Umbilical cord (tissue), 2 donors: ENCODE measurements at places on chromosomes 12 and 14.

DNA sequence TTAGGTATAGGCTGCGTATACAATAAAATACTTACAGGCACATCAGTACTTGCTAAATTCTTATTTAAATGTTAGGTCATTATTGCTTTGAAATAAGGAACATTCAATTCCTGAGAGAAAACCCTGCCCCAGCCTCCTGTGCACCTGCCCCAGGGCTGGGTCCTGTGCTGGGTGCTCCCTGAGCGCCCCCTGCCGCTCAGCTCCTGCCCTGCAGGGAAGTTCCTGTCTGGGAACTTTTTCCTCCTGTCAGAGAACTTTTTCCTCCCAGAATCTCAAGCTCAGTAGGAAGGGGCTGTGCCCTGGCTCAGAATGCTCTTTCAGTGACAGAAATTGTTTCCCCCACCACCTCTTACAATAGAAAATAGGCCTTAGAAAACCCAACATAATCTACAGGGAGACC, 751.1 kb downstream of the TMEM121 start:
- no peak for DNase-seq

GRCh38 chr14:76921088-76921399, 94.8 kb downstream of the LRRC74A start:
- DNase-seq = no peak

DNA sequence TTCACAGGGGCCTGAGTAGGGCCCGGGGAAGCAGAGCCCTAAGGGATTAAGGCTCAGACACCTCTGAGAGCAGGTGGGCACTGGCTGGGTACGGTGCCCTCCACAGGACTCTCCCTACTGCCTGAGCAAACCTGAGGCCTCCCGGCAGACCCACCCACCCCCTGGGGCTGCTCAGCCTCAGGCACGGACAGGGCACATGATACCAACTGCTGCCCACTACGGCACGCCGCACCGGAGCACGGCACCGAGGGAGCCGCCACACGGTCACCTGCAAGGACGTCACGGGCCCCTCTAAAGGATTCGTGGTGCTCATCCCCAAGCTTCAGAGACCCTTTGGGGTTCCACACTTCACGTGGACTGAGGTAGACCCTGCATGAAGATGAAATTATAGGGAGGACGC, 7.1 kb downstream of the LTBR start:
- no peak for DNase-seq

DNA sequence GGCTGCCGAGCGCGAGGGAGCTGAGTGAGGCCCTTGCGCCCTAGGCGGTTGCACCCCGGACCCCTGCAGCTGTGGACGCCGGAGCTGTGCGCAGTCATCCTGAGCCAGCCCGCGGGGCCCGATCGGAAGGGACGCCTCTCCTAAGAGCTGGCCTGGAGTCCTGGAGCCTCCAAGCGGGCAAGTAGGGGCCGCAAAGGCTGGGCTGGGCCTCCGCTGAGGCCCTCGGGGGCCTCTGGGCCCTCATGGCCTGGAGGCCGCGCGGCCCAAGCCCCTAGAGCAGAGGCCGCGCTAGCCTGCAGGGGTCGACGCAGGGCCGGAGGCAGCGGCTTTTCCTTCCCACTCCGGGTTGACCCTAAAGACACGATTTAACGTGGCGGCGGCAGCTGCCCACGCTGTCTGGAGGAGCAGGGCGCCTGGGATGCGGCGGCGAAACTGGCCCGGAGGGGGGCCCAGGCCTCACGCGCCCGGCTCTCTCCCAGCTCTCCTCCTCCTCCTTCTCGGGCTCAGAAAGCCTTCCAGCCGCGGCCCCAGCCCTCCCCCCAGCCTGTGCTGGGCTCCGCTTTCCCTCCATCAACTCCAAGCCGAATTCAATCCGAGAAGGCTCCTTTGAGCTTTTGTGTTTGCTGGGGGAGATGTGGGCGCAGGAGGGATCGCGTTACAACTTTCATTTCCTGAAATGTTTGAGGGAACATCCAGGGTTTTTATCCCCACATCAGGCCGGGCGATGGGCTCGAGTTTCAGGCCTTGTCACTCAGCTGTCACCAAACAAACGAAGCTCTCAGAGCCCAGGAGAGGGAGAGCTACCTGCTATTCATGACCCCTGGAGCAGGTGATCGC, 11.6 kb downstream of the SIX1 start:
- DNase-seq = no peak

DNA sequence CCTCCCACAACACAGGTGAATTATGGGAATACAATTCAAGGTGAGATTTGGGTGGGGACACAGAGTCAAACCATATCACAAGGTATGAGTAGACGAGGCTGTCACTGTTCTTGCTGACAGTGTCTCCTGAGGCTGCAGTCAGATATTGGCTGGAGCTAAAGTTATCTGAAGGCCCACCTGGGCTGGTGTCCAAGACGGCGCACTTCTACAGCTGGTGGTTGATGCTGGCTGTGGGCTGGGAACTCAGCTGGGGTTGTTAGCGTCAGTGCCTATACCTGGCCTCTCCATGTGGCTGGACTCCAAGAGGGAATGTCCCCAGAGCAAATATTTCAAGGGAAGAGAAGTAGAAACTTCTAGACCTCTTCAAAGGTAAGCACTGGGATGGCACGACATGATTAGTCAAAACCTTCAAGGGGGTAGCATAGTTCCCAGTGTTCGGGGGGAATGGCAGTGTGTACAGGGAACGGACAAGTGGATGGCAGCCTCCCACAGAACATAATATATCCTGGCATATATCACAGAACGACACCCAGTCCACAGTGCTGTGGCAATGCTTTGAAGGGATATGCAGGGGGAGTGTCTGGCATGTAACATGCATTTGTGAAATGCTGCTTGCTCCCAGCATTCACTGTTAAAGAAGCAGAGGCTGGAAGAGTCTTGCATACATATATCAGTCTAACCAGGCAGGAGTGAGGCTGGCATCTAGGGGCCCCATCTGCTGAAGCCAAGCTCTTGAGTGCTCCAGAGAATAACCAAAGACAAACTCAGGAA, 126.7 kb upstream of the RFLNA start:
- DNase-seq = no peak

GRCh38 chr14:89708982-89709625, 245.4 kb downstream of the EFCAB11 start:
- DNase-seq = no peak

DNA sequence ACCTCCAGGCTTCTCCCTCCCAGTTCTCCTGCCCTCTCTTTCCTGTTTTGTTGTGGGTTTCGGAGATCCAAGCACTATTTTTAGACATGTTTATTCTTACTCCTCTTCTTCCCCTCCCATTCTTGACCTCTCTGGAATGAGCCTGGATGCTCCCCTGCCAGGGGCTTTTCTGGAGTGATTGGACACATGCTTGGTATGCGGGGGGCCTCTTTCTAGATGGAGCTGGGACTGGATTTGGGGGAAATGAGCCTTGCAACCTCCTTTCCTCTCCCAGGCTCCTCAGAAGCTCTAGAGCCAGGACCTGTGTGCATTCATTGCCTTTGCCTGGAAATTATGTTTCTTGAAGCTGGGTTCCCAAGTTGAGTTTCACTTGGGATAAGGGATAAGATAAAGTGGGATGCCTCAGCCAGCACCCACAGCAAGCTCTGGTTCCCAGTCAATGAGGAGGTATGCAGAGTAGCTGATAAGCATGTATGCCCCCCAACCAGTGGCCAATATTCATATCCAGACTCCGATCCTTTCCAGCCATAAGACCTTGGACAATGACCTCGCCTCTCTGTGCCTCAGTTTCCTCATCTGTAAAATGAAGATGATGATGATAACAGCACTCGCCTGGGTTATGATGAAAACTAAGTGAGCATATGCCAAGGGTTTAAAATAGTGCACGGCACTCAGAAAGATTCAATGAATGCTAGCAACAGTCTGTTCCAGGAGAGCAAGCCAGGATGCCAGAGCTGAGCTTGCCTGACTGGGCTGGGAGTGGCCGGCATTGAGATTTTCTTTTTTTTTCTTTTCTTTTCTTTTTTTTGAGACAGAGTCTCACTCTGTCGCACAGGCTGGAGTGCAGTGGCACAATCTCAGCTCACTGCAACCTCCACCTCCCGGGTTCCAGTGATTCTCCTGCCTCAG, 97.8 kb downstream of the SCARB1 start:
- DNase-seq = peak; percentile 48

GRCh38 chr14:20409226-20409625, 4.1 kb downstream of the TEP1 start:
- no peak for DNase-seq

DNA sequence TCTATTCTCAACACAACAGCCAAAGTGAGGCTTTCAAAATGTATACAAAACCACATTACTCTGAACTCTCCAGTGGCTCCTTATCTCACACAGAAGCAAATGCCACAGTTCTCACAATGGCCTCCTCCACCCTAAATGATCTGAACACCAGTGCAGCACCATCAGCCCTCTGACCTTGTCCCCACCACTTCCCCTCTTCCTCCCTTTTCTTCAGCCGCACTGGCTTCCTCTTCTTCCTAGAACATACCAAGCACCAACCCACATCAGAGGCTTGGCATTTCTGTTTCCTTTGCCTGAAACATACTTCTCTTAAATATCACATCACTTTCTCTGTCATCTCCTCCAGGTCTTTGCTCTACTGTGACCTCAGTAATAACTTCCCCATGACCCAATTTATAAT, 66.3 kb downstream of the GPR135 start:
- DNase-seq = no peak

- peak; percentile 55 for DNase-seq
These were observed 67.5 kb downstream of the ETV6 start for GRCh38 chr12:11716794-11717518.

DNA sequence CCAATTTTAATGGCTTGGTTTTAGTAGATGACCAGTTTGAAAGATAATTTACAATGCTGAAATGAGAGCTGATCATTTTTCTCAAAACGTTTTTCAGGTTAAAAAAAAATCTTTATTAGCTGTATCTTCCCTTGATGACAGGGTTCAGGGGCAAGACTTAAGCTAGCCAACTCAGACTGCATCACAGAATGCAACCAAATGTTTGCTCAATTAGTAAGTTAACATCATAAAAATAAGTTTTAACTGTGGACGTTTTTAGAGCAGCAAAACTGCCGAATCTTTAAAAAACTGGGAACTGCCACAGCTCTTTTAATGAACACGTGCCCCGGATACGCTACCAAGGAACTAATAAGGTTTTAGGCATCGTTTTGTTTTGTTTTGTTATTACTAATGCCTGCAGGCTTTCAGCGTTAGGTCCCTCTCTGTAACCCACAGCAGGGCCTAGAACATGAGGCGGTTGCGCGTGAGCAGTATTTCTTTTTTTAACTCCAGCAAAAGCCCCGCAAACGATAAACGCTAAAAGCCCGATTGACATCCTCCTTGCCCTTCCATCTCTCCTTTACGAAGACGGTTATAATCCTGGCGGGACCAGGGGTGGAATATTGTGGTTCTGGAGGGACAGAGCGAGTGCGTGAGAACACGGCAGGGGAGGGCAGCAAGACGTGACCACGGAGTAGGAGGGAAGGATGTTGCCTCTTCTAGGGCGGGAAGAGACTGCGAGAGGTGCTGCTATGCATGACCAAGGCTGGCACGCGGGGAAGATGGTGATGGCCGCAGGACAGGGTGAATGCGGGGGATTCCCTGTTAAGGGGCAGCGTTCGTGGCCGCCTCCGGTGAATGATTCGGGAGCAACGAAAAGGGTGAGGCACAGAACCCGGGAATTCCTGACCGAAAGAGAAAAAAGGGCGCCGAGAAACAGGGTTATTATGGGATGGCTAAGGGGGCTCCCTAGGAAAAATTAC, 652 bp downstream of the SUPT16H start:
- peak; percentile 43 for DNase-seq

- peak; percentile 84 for DNase-seq
These were observed 61.9 kb downstream of the SMUG1 start for GRCh38 chr12:54126696-54127537.

DNA sequence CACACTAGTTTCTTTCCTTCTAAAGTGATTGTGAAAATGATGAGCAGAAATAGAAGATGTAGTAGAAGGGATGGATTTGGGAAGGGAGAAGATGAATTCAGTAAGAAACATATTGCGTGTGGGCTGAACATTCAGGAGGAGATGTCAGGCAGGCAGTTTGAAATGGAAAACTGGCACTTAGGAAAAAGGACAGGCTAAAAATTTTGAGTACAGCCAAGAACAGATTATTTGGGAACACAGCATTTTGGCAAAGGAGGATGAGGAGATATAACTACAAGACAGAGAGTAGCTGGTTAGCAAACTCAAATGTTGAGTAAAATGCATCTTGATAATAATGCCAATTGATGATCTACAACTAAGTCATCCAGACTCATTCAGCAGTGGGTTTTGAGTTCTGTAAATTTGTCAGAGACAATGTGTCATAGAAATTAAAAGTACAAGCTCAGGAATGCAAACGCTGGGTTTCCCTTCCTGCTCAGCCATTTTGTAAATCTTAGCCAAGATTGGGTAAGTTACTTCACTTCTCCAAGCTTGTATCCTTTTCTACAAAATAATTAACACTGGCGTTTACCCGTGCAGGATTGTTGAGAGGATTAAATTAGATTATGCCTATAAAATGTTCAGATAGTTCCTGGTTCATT, 255.0 kb downstream of the NAV3 start:
- DNase-seq = no peak

DNA sequence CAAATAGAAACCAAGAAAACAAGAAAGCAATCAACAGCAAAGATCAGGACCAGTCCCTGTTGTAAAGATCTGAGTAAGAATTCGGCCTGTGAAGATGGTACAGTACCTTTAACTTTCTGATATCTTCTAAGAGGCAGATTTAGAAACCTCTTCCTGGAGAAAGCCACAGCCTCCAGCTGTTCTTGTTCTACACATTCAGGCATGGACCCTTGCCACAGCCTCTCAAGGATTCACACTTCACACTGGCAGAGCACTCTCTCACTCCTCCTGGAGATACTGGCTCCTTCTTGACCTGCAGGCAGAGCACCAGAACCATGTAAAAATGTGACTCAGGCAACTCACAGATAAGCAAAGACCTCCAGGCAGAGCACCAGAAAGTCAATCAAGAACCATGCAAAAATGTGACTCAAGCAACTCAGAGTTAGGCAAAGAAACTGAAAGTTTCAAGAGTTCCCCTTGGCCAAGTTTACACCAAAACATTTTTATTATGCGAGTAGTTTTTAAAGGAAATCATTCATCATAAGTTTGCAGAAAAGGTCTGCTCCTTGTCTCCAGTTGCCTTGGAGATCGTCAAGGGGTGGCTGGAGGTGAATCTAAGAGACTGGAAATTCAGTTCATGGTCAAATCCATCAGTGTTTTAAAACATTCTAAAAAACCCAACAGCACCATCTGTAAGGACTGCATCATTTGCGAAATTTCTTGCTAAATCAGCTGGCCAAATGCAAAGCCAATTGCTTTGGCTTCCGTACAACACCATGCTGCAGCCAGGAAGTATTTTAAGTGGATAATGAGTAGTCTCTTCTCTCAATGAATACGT, 119.3 kb upstream of the MDM1 start:
- peak; percentile 82 for DNase-seq

- DNase-seq = no peak
These were observed 18.5 kb upstream of the CD9 start for GRCh38 chr12:6181583-6182278.

GRCh38 chr14:55327179-55327578, 56.0 kb downstream of the FBXO34 start:
- no peak for DNase-seq
